Natural killer cell (primary cell): ENCODE measurements at places on chromosomes 16 and 17. TPM values are rescaled to one million over a fixed set of nuclear protein-coding genes. Genes with fewer than 3 reads are reported as not detected.

Gene TP53TG3B
- total RNA-seq, result not detected

Gene NPIPA7
- 2.3 TPM for total RNA-seq

Gene PYY
- total RNA-seq, result not detected

Gene KRTAP4-1
- not detected for total RNA-seq

Gene DHRS7C
- total RNA-seq, result not detected

Gene CFAP52
- not detected for total RNA-seq

Gene GPR142
- not detected for total RNA-seq

Gene KRTAP9-2
- not detected for total RNA-seq

Gene ZP2
- not detected for total RNA-seq

Gene ADAD2
- not detected for total RNA-seq

Gene KRT32
- not detected for total RNA-seq

Gene TERB1
- total RNA-seq, result 0.33 TPM

Gene GNGT2
- 35.8 TPM for total RNA-seq
